Myocyte (in vitro differentiated cells): ENCODE measurements at places on chromosomes 2 and 18.

GRCh38 chr18:13813271-13813849 is 10.6 kb upstream of the MC5R start:
- peak; percentile 77 for DNase-seq

DNA sequence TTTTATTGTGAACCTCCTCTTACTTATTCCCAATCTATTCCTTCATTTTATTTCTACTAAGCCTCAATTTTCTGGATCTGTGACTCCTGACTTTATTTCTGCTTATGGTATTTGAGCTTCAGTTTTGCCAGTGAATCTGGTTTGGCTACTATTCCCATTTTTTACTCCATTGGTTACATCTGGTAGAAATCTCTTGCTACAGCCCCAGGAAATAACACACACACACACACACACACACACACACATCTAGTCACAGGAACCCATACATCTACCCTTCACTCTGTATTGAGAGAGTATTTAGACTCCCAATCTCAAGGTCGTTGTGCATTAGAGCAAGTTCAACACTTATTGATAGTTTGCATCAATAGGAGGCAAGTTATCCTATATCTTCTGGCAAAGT is 37.0 kb upstream of the GALNT5 start:
- DNase-seq: no peak

DNA sequence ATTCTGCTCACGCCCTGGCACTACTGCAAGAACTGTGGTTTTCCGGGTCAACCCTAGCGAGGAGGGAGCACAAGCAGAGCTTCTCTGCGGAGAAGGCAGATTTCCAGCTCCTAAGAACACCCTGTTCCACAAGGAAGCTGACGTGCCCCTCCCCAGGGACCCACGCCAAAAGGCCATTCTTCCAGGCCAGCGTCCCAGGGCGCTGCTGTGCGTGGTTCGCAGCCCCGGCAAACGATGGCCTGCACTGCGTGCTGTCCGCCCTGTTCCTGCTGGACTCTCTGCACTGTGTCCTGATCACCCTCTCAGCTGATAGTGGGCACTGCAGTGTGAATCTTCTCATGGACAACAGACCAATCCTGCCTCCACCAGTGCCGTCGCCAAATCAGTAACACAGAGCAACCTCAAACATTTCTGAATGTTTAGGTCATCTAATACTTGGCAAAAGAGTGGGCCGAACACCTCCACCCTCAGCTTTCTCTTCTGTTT is 49.1 kb downstream of the ADI1 start:
- DNase-seq: peak; percentile 91

DNA sequence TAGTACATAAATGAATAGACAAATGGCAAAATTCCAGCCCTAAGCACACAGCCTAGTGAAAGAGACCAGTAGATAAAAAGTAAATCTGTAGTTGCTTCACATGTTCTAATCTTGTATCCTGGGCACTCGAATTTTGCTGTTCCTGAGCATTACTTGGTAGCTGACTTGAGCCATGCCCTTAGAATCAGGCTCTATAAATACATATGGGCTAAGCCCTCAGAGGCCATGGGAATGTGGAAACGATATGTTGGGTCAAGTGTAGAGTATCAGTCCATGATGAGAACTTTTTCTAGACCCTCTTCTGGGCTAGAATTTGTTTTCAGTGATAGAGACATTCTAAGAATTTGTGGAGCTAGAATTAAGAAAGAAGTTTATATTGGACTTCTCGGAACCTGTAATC is 21.9 kb downstream of the ELAC1 start:
- peak; percentile 25 for DNase-seq

DNA sequence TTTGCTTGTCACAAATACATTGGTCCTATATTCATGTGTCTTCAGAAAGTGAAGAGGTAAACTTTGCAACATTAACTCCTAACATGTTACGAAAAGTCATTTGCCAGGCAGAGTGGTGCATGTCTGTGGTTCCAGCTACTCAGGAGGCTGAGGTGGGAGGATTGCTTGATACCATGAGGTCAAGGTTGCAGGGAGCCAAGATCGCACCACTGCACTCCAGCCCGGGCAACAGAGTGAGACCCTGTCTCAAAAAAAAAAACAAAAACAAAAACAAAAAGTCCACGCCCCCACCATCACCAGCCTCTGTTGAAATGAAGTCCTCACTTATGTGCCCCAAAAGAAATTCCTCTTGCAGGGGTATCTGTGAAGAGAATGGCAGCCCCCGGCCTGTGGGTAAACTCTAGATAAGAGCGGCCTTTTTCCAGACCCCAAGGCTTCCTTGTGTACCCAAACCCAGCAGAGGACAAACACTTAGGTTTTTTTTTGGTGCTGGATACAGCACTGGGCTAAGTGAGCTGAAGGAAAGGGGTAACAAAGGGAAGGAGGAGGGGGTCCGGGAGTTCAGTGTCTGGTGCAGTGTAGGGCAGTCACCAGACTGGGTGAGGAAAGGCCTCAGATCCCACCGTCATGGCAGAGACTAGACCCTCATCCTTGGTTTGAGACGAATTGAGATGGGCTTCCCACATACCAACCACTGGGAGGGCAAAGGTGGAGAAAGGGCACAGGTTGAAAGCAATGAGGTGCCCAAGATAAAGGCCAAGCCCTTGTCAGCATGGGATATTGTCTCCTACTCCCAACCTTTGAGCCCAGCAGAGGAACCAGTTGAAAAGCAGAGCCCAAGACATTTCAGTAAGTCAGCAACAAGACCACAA is 19.2 kb downstream of the HSPD1 start:
- DNase-seq: no peak

DNA sequence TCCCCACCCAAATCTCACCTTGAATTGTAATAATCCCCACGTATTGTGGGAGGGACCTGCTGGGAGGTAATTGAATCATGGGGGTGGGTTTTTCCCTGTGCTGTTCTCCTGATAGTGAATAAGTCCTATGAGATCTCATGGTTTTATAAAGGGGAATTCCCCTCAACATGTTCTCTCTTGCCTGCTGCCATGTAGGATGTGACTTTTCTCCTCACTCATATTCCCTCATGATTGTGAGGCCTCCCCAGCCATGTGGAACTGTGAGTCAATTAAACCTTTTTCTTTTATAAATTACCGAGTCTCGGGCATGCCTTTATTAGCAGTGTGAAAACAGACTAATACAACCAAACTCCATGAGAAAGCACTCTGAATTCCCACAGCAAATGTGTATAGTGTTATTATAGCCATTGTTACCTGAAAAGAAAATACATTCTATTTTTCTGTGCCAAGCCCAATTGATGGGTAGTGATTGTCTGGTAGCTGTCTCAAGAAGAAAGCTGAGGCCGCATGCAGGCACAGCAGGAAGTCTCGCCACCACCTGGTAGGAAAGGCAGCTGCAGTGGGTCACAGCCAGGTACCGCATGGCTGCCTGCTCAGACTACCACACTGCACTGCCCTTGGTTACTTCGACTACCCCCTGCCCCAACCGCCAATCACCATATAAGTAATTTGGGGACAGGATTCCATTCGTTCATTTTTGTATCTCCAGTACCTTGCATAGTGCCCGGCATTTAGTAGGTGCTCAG is 10.3 kb upstream of the ZBTB7C start:
- no peak for DNase-seq

GRCh38 chr2:238594796-238595749 is 168.3 kb downstream of the ASB1 start:
- no peak for DNase-seq

- no peak for DNase-seq
Observed at GRCh38 chr2:26905341-26906198, 57.6 kb downstream of the DPYSL5 start.

DNA sequence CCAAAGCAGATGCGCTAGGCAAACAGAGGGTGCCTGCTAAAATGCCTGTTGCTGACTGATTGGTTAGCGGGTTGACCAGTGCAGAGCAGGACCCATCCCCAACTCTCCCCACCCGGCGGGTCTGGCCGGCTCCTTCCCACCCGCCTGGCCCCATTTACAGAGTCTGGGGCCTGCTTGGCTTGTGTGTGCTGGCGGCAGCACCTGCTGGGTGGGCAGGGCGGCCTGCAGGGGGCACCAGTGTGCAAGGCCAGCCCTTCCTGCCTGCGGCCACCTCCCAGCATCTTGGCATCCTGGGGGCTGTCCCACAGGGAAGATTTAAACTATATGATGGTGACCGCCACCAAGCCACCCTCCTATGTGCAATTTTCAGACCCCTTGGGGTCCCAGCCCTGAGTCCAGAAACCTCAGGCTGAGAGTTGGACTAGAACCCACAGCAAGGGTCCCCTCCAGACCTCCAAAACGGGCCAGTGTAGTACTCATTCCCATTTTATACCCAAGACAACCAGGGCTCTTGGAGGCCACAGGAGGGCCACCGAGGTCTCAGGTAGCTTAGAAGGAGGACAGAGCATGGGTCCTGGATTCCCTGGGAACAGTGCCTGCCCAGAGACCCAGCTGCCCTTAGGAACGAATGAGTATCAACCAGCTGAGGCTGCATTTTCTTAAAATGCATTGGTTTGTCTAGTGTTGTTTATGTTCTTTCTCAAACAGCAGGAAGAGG is 173.6 kb downstream of the SMAD7 start:
- DNase-seq: peak; percentile 28

DNA sequence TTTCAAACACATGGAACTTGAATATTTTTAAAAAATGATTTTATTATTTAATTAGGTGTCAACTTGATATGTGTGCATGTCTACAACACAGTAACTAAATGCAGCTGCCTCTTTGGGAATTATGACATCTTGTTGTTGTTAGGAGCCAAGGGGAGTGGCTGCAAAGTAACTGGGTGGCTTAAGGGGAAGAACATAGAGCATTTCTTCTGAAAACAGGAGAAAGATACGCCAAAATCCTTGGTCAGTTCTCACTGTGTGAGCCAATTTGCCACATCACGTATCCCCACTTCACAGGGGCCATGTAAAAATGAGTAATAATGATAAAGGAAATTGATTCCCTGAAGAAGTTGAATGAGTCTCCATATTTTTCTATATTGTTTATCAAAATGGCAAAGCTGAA is 309.8 kb upstream of the COL3A1 start:
- DNase-seq: peak; percentile 31

- no peak for DNase-seq
Observed at GRCh38 chr2:57075226-57075625, 891.4 kb downstream of the CCDC85A start.

GRCh38 chr2:234145511-234145910 is 95.0 kb downstream of the SPP2 start:
- DNase-seq: no peak

GRCh38 chr2:105868060-105868459 is 123.3 kb downstream of the NCK2 start:
- DNase-seq: peak; percentile 81

- peak; percentile 31 for DNase-seq
Observed at GRCh38 chr2:43185146-43185545, 41.3 kb downstream of the ZFP36L2 start.

- no peak for DNase-seq
Observed at GRCh38 chr2:170461889-170462288, 253.2 kb upstream of the SP5 start.

GRCh38 chr18:47150029-47150823 is at the start of gene HDHD2:
Gene HDHD2, minus strand, starts transcription at chr18:47150500. Its CDS starts 14,061 bp downstream, at chr18:47136439.
- DNase-seq: peak; percentile 87

- peak; percentile 17 for DNase-seq
Observed at GRCh38 chr2:172038604-172039003, 38.9 kb downstream of the METAP1D start.

- DNase-seq: no peak
Observed at GRCh38 chr2:157806426-157807077, 69.6 kb downstream of the ACVR1 start.

DNA sequence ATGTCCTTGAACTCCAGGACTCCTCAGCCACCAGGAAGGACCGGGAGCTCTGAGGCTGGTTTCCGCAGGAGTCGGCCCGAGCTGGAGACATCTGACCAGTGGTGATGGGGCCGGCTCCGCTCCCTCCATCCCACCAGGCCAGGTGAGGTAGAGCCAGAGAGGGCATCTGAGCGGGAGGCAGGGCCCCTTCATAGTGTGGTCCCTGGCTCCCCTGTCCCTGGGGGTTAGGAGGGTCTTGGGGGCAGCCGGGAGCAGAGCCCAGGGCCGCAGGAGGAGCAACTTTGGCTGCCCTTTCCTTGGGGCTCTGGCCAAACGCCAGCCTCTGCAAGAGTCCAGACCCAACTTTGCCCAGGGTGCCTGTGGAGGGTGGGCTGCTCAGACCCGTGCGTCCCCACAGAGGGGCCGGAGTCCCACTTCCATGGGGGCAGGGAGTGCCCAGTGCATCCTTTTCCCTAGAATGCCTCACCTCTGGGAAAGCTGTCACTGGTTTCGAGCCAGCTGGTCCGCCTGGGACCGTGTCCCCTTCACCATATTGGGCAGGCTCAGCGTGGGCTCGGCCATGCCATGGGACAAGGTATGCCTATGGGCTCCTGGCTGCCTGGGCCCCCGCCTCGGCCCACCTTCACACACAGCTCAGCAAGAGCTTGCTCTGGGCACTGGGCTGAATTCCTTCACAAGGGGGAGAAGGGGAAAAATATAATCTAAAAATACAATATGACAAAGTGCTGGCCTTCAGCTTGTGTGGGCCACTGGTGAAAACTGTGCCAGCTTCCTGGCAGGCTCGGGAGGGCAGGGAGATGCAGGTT is 148.6 kb downstream of the TWIST2 start:
- no peak for DNase-seq

DNA sequence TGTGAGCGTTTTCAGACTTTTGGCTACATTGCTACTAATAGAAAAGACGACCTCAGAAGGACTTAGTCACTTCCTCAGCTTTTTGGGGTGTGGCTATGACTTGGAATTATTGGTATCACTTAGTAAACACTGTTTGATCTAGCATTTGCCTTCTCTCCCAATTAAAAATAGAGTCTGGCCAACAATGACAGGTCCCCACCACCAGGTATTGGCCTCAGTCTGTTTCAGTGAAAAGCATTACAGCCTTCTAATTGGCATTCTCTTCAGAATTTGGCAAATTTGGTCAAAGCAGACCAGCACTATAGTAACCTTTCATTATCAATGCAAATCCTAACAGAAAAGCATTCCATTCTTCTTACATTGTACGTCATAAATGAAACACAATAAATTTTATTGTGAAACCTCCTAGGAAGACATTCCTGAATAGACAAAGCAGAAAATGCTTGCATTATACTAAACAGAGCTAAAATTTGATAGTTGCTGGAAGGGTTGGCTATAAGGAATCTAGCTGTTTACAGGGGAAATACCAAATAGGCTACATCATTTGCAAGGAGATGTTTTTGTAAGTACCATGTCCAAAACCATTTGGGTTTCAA is 613.9 kb downstream of the IRS1 start:
- DNase-seq: peak; percentile 59

- DNase-seq: no peak
Observed at GRCh38 chr2:23698721-23699579, 228.0 kb downstream of the ATAD2B start.

- no peak for DNase-seq
Observed at GRCh38 chr2:43136876-43137275, 89.5 kb downstream of the ZFP36L2 start.
